ENCODE measurements at places on chromosomes 3 and 15.

DNA sequence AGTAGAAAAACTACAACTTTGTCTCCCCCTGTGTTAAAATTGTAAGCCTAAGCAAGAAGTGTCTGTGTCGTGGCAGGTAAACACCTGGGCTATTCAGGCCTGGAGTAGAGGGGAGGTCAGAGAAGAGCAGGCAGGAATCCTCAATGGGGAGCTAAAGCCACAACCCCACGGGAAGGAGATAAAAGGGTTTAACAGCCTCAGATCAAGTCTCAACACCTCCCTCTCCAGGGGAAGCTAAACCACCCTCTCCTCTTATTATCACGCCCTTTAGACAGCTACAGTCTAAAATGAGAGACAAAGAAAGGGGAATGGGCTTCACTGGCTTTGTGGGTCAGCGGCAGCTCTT lies 11.6 kb downstream of the ETV5 start:
- no peak for DNase-seq

- DNase-seq: no peak
Measured at GRCh38 chr3:17518189-17519059, 224.0 kb downstream of the TBC1D5 start.

- DNase-seq: no peak
Measured at GRCh38 chr3:25365636-25366035, 62.4 kb upstream of the RARB start.

DNA sequence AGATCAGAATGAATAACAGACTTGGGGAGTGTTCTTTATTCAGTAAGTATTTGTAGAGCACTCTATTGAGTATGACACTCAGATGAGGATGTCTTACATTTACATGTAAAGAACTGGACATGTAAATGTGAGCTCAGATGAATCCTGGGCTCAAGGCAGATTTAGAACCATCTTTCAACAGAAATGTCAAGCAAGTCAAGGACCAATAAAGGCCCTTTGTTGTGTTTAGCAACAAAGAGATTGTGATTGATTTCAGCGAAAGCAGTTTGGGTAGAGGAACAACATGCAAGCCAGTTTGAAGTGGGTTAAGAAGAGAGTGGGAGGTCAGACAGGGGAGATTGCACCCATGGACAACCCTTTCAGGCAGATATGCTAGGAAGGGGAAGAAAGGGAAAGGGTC lies 194.2 kb upstream of the DNAJC19 start:
- DNase-seq: no peak

DNA sequence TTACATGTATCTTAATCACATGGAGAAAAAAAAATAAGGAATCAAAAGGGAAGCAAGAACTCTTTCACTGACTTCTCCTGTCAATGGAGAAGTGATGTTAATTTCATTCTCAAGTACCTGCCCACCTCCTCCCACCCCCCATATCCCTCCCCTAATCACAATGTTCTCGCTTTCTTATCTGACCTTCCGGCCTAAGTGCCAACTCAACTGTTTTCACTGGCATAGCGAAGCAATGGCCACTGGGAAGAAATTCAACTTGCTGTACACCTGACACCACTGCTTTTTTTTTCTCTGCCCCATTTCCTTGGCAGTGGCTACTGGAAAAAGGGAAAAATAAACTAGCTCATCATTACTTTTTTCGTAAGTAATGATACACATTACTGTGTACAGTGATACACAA lies 3.8 kb downstream of the SGO1 start:
- DNase-seq: no peak

DNA sequence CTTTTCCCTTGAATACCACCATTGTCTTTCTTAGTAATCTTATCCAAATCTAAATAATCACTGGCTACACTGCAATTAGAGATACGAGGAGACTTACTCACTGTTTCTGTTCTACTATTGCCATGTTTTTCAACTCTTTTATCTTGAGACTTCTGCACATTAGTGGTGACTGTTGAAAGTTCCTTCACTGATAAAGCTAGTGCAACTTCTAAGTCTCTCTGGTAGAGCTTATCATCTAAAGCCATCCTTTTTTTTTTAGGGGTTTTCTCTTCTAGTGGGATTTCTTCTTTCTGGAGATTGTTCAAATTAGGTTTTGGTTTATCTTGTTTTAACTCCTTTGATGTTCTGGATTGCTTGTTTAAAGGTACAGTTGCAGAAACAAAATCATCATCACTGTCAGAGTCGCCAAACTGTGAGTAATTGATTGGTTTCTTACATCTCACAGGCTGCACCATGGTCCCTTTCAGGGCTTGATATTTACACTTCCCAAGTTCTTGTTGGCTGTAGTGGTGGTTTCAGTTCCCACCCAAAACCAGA lies 37.7 kb downstream of the NCK1 start:
- no peak for DNase-seq

GRCh38 chr15:61888074-61888780 lies 172.0 kb downstream of the VPS13C start:
- no peak for DNase-seq

DNA sequence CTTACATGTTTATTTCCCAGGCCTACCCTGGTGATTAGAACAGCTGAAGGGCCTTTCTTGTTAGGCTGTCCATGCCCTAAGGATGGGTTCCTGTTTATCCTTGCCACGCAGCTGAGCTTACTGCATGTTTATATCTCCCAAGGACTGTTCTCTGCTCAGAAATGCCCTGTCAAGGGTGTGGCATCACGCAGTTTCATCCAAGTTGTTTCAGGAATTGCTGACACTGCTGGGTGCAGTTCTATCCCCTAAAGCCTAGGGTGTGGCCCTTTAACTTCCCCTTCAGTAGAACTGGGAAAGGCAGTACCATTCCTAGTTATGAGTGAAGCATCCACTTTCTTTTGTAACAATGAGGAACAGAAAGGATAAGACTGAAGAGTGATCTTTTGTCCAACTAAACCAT lies 5.0 kb downstream of the ELL3 start:
- DNase-seq: no peak

DNA sequence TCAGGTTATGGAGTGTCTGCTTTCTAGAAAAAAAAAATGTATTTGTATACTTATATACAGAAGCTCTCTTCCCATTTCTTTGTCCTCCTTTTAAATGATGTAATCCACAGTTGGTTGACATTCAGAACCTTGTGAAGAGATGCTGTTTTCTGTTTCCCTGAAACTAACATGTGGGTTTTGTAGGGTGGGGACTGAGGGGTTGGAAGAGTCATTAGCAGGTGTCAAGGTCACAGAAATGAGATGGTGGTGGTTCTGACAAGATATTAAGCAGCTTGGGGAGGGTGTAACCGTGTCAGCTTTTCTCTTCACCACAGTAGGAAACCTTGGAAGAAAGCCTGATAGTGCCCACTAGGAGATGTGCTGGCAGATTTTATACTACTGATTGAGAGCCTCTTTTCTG lies 2.4 kb downstream of the RASA2 start:
- DNase-seq: no peak

DNA sequence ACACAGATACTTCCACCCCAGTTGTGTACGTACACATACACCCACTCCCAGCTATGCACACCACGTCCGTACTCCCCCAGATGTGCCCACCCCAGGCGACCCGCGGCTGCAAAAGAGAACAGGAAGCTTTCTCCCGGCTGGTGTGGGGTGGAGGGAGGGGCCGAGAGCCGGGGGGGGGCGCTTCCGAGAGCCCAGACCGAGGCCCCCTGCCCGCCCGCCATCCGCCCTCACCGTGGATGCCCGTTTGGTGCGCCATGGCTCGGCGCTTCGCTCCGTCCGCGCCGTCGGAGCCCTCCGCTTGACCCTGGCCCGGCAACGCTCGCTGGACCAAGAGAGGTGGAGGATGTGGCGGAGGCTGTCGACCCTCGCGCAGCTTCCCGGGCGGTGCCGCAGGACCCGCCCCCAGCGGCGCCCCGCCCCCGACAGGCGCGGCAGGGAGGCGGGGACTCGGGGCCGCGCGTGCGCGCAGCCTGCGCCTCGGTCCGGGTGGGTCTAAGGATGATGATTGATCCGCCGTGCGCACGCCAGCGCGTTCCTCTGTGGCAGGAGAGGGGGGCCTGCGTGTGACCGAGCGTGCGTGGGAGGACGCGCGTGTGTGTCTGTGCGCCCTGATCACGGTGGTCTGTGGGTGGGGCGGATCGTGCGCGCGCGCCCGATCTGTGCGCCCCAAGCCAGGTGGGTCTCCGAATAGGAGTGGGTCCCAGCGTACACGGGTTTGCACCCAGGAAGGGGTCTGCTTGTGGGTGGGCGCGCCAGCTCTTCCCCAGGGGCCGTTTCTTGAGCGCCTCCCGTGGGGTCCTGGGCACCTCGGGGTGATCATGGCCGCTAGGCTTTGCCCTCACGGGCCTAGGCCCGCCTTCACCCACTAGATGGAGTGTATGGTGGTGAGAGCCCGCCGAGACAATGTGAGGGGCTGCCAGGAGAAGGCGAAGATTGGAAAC lies at the start of gene TWF2:
Gene TWF2, minus strand, starts transcription at position 398 of the 941 bp plus-strand sequence. Its CDS starts 142 bp downstream, at position 256.
- peak; percentile 74 for DNase-seq

- DNase-seq: peak; percentile 8
Measured at GRCh38 chr3:13451301-13451673, 28.8 kb upstream of the HDAC11 start.

DNA sequence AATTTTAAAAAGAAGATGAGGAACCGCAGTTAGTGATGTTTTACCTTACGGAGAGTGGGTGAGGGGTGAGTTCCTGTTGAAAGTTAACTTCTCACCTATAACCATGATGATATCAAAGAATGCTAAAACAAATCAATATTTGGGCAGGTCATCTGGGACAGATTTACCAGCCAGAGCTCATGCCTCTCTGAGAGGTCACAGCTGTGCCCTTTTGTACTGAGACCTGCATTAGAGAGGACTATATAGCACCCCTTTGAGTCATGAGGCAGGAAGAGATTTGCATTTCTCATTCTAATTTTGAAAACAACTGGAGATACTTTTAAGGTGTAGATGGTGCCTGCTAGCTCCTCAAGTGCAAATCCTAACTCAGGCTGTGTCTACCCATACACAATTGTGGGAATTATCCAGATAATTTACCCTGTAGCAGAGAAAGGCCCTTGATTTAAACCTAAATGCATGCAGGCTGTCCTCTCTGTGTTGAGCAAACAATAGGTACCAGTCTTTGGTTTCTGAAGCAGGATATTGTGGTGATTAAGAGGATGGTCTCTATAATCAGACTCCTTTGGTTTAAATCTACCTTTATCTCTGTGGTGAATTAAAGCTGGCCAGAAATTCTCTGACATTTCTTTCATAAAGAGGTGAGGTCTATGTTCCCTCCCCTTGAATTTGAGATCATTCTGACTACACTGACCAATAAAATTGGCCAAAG lies 5.8 kb upstream of the TM4SF4 start:
- DNase-seq: no peak

GRCh38 chr3:156483961-156484787 lies 70.7 kb downstream of the SSR3 start:
- peak; percentile 24 for DNase-seq

- no peak for DNase-seq
Measured at GRCh38 chr15:50049871-50050270, 69.2 kb downstream of the ATP8B4 start.

Data from stimulated activated CD4-positive, alpha-beta T cell treated with anti-CD3 and anti-CD28 coated beads, TNF-alpha, amount 100 ng/mL, for 24 hours (primary cell).